NCI-H2029 (cell line): ENCODE measurements at places on chromosomes 4 and X.
A peak's percentile ranks its signal among the peaks of the same experiment; 100 is the strongest.

DNA sequence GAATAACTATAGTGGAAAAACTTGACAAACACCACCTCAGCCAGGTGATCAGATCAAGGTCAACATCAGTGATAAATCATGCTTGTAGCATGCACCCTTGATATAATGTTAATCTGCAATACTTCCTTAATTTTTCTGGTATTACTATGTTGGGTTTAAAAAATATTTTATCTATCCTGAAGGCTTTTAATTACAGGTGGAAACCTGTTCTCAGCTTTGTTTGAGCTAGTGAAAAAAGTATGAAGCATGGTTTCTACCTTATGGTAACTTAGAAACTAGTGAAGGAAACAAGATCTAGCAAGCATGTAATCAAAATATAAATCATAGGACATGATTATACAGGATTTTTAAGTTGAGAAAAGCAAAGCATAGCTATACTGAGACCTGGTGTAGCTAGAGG is 26.6 kb downstream of the MAOA start:
- DNase-seq, result no peak

GRCh38 chrX:79138658-79139241 is 5.7 kb upstream of the GPR174 start:
- DNase-seq, result no peak

GRCh38 chrX:124435616-124436015 is 89.3 kb downstream of the SH2D1A start:
- DNase-seq, result peak; percentile 37

- DNase-seq, result no peak
Measured at GRCh38 chrX:127877318-127877717, 174.9 kb downstream of the ACTRT1 start.

- peak; percentile 97 for DNase-seq
Measured at GRCh38 chr4:7398104-7398423, 36.7 kb downstream of the PSAPL1 start.

DNA sequence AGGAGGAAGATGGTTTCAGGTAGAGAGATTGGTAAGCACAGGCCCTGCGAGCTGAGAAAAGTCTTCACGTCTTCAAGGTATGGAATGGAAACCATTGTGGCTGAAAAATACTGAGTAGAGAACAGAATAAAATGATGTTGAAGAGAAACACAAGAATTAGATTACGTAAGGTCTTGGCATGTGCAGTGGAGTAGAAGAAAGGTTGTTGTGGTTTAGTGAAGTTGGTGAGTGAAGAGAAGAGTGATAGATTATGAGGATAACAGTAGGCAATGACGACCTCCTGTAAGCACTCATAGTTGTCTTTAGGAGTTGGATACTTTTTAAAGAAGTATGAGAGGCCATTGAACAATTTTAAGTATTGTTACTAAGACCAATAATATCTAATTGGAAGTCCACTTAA is 642.6 kb downstream of the PCDH7 start:
- DNase-seq, result no peak

GRCh38 chr4:24213961-24214360 is 324.1 kb upstream of the PPARGC1A start:
- DNase-seq, result no peak

GRCh38 chrX:24124244-24124799 is 25.2 kb upstream of the ZFX start:
- no peak for DNase-seq

- DNase-seq, result no peak
Measured at GRCh38 chr4:126174627-126175026, 859.9 kb downstream of the FAT4 start.

- no peak for DNase-seq
Measured at GRCh38 chrX:21711848-21712197, 46.1 kb downstream of the SMPX start.

DNA sequence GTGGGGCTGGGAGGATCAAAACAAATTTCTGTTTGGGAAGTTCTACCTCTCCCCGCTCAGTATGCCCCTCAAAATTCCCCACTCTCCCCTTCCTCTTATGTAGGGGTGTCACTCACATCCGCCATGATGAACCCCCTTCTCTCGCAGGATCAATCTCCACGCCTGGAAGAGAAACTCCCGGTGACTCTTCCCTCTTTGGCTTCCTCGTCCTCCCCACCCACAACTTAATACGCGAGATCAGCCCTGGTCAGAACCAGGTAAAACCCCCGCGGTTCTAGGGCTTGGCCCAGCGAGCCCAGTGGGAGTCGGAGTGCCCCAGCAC is 427 bp downstream of the LAMTOR3 start:
- DNase-seq, result no peak

DNA sequence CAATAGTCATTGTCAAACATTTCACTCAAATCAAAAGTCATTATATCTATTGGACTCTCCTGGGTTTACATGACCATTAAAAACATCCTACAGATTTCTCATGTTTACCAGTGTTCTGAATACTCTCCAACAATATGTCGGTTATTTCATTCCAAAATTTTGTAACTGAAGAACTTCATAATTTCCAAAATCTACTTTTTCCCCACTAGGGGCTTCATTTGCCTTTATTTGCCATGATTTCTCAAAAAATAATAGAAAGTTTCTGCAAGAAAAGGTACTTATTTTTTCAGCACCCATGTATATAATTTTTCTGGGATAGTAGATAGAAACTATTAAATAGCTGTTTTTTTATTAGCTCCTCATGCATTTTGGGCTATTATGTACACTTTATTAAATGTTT is 49.0 kb downstream of the PRDM5 start:
- no peak for DNase-seq

- DNase-seq, result no peak
Measured at GRCh38 chr4:14783011-14783877, 219.0 kb upstream of the CPEB2 start.

DNA sequence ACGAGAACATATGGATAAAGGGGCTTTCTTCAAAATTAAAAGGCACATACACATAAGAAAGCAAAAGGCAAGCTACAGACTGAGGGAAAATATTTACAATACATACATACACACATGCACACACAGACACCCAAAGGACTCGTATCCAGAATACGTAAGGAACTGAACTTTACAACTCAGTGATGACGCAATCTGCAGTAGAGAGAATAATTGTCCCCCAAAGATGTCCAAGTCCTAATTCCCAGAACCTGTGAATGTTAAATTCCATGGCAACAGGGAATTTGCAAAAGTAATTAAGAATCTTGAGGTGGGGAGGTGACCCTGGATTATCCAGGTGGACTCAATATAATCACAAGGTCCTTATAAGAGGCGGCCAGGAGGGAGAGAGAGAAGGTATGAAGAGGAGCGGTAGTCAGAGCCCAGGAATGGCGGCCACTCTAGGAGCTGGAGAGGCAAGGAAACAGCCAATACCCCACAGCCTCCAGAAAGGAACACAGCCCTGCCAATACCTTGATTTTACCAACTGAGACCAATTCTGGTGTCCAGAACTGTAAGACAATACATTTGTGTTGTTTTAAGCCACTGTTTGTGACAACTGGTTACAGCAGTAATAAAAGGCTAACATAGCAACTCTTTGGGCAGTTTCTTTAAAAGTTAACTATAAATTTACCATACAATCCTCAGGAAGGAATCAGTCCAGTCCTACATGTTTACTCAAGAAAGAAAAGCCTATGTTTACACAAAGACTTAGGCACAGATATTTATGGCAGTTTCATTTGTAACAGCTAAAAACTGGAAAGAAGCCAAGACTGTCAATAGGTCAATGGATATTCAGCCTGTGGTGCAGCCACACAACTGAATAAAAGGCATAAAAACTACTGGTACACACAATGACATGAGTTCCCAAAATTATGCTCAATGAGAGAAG is 27.3 kb upstream of the STS start:
- peak; percentile 8 for DNase-seq

DNA sequence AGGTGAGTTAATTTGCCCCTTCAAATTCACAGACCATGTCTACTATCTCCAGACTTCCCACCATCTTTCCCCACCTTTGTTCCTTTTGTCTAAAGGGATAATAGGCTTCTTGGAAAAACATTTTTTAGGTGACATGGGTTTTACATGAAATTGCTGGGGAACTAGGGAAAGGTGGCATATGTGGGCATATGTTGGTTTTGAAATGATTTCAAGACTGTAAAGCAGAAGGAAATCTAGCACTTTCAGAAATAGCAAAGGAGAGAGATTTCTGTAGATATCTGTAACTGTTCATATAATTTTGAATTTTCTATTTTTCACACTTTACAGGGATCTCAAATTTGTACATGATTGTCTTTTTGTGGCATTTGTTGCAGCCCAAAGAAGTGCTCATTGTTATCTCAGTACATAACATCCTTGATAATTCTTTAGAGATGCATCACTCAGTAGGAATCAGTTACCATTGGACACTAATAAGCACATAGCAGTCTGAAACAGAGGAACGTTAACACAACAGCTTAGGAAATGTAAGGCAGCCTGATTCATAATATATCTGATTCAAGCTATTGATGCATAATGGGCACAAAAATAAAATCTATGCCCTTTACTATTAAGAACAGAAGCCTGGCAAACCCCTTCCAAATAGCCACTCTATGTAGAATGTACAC is 659.7 kb downstream of the CENPC start:
- no peak for DNase-seq
